ENCODE measurements at places on chromosomes 2 and 18. TPM values are rescaled to one million over a fixed set of nuclear protein-coding genes. Genes with fewer than 3 reads are reported as not detected.
A peak's percentile ranks its signal among the peaks of the same experiment; 100 is the strongest.

DNA sequence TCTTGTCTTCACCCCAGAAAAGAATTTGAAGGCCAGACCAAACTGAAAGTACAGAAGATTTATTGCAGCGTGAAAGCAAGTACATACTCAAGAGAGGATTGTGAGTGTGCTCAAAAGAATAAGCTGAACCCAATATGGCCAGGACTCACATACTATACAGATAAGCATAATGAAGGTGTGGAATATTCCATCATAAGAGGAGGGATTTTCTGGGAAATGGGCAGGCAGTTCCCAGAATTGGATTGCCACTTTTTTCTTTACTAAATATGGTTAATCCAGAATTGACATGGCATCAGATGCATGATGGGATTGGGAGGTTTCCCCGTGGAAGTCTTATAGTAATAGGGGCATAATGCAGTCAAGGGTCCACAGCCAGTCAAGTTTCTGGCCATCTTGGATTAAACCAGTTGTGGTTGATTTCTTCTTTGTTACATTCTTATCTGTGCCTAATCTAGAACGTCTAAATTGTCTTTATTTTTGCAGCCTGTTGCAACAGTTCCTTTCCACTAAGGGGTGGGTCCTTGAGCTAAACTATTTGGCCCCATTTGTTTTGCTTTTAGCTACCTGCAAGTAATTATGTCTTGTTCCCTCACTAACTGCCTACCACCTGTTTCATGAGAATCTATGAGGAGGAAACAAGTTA lies 9.0 kb downstream of the SP140L start:
- no peak for DNase-seq

DNA sequence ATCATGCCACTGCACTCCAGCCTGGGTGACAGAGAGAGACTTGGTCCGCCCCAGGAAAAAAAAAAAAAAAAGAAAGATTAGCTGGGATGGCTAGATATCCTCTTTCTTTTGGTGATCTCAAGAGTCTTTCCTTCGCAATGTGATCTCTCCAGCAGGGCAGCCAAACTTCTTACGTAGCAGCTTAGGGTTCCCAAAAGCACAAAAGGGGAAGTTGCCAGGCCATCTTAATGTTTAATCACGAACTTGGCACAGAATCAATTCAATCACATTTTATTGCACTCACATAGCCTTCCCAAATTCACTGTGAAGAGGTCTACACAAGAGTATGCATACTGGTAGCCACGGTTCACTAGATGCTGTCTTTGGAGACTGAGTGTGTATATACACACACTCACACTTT lies 53.1 kb downstream of the VIL1 start:
- no peak for DNase-seq

GRCh38 chr2:23159746-23160405 lies 225.1 kb upstream of the KLHL29 start:
- no peak for DNase-seq

GRCh38 chr2:175309799-175310198 lies 128.3 kb upstream of the ATP5MC3 start:
- peak; percentile 10 for DNase-seq

GRCh38 chr2:241538838-241539615 lies 19.5 kb upstream of the BOK start:
- DNase-seq, result no peak

DNA sequence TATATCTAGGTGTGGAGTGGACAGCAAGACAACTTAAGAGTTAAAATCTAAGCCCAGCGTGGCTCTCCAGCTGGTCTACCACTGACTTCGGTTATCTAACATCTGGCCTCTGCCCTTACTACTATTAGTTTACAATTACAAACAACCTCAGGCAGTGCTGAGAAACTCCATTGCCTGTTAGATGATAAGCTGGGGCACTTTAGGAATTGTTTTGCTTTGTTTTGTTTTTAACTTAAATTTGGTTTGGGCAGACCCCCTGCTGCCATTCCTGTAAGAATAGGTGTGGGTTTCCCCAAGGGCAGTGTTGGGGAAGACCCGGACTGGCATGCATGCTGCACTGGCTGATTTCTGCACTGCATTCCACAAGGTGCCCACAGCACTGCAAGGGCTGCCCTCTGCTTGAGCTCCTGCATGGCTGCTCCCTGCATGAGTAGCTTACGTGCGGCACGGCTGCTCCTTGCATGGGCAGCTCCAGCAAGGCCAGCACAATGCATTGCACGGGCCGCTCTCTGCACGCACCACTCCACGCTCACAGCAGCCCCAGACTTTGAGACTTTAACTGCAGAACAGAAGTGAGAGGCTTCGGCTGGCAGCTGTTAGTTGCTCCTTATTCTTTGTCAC lies 74.2 kb upstream of the SERTAD2 start:
- DNase-seq, result no peak

DNA sequence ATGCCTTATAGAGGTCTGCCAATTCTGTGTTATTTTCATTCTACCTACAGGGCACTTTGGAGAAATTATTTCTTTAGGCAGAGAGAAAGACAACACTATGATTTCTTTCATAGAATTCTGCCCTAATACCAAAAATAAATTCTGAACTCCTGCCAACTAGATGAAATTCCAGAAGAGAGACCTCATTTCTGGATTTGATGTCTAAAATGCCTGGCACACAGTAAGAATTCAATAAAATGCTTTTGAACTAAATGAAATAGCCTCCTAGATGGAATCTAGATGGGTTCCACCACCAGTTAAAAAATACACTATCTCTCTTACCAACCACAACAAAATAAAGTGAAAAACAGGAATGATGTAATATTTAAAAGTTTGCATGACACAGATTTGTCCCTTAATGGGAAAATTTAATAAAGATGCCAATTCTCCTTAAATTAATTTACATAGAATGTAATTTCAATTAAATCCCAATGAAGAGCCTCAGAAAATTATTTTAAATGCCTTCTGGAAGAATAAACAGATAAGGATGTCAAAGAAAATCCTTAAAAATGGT lies 75.0 kb downstream of the OSBPL1A start:
- DNase-seq, result peak; percentile 58

- no peak for DNase-seq
Observed at GRCh38 chr2:219404291-219404910, 13.8 kb upstream of the DES start.

- no peak for DNase-seq
Observed at GRCh38 chr2:1891147-1891546, 146.8 kb upstream of the PXDN start.

DNA sequence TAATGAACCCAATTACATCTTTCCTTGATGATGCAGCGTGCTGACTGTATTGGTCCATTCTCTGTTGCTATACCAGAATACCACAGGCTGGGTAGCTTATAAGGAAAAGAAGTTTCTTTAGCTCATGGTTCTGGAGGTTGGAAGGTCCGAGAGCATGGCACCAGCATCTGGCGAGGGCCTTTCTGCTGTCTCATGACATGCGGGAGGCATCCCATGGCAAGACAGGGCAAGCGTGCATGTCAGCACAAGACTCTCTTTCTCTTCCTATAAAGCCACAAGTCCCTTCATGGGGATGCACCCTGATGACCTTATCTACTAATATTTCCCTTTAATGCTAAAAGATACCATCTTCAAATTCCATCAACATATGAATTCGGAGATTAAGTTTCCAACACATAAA lies 122.8 kb upstream of the FHL2 start:
- no peak for DNase-seq

GRCh38 chr18:48813833-48814489 lies 136.8 kb downstream of the SMAD7 start:
- no peak for DNase-seq

DNA sequence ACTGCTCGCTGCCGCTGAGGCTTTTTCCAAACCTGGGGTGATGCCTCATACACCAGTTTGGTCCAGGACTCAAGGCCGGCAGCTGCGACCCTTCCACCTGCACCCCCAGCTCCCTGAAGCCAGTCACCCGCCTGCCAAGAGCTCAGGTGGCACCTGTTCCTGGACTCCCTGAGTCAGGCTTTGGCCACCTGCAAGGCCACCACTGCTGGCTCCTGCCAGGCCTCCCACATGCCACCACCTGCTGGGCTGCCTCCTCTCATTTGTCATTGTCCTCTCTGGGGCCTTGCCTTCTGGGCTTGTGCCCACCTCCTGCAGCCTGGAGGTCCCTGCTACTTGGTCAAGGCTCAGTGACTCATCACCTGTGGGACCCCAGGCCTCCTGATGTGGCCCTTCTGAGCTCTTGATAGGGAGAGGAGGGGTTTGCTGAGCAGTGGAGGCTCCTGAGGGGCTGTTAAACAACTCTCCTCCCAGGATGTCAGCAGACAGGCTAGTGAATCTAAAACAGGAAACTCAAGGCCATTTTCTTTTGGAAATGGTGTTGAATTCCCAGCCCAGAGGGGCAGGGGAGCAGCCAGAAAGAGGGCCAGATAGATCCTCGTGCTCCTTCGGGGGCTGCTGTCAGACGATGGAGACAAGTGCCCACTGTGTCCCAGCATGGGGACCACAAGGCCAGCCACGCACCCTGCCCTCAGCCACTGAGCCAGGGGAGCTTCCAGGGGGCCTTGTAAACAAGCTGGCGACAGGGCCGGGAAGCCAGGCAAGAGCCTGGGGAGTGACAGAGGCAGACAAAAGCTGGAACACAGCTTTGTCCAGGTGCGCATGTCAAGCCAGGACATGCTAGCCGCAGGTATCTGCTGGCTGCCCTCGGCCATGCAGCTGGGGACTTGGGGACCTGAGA lies 416.8 kb downstream of the LRATD1 start:
- no peak for DNase-seq

- no peak for DNase-seq
Observed at GRCh38 chr18:11887328-11888128, 20.6 kb downstream of the MPPE1 start.

GRCh38 chr18:2878656-2879330 lies 32.0 kb downstream of the EMILIN2 start:
- no peak for DNase-seq

- no peak for DNase-seq
Observed at GRCh38 chr18:55102501-55102900, 143.2 kb upstream of the CCDC68 start.

DNA sequence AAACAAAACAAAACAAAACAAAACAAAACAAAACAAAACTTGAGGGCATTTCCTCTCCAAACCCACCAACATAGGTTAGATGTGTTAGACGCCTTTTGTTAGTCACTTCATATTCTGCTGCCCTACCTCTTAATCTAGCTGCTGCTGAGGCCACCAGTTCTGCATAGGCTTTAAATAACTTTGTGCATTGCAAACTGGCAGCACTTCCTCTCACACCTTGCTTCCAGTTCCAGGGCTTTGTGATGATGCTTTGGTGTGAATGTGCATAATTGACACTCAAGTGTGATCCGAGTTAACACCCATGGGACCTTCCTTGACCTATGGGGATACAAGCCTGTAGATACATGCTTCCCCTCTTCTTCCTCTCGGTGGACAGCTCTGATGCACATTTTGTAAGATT lies 2.3 kb upstream of the SERPINB11 start:
- DNase-seq, result no peak

- DNase-seq, result peak; percentile 42
Observed at GRCh38 chr18:80196528-80197320, 50.6 kb downstream of the PARD6G start.

GRCh38 chr18:10743766-10744165 lies 217.9 kb downstream of the NAPG start:
- DNase-seq, result no peak

DNA sequence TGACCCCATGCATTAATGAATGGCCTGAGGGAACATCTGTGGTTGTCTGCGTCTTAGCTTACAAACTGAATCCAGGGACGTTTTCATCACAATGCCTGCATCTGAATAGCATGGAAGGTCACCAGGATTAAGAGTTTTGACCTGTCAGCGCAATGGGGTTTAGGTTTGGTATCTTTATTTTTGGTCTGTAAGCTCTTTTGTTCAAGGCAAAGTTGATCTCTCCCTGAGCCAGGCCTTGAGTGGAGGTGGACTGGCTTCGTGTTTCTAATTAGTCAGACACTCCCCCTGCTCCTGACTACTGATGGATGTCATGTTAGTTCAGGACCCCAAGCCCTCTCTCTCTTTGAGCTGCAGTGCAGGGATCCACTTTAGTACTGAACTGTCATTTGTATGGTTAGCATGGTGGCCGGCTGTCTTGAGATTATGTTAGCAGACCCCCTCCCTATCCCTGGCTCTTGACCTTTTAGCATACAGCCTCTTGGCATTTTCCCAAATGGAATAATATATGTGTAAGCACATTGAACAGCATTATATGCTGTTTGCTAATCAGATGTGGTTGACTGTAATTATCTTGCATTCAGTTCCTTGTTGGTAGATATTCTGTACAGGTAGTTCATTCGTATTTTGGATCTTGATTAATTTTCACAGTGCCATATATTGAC lies 59.2 kb downstream of the LYPD6 start:
- DNase-seq, result no peak

- DNase-seq, result peak; percentile 90
Observed at GRCh38 chr2:40371525-40372282, 80.2 kb downstream of the SLC8A1 start.

The SH3RF3 gene
- total RNA-seq, result 3.4 TPM

The C2orf74 gene
- total RNA-seq, result 10.3 TPM

The SAG gene
- total RNA-seq, result not detected

The UGT1A5 gene
- not detected for total RNA-seq

The CAPN14 gene
- under 0.01 TPM for total RNA-seq

The SLC9A4 gene
- not detected for total RNA-seq

Measured in IMR-90 (cell line).